Astrocyte of the hippocampus (primary cell): ENCODE measurements at places on chromosomes 1 and 21.

- no peak for DNase-seq
Observed at GRCh38 chr1:100710906-100711682, 8.4 kb upstream of the VCAM1 start.

DNA sequence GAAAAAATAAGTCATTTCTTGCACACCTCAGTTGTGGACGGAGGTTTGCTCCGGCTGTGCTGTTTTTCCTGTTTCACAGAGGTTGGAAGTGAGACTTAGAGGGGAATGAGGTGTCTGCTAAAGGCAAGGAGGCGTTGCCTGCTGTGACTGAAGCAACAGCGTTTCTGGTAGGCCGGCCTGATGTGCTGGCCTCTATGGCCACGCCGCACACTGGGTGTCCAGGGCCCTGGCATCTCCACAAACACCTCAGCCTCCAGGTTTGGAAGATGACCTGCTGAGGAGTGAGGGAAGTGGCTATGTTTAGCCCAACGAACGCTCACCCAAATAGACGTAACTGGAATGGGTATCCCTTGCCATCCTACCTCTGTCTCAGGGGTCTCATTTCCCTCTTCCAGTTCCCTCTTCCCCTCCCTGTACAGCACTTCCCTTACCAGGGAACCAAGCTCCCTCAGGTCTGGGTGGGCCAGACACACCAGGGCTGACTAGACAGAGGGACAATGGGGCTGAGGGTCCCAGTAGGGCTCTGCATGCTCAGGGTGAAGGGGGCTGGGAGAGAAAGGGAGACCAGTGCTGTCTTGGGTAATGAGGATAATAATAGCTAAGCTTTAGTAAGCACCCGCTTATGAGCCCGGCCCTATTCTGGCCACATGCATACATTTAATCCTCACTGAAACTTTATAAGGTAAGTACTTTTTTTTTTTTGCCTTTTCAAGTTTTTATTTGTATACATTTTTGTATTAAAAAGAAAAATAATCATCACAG is 11.9 kb downstream of the CACNA1S start:
- DNase-seq, result no peak

DNA sequence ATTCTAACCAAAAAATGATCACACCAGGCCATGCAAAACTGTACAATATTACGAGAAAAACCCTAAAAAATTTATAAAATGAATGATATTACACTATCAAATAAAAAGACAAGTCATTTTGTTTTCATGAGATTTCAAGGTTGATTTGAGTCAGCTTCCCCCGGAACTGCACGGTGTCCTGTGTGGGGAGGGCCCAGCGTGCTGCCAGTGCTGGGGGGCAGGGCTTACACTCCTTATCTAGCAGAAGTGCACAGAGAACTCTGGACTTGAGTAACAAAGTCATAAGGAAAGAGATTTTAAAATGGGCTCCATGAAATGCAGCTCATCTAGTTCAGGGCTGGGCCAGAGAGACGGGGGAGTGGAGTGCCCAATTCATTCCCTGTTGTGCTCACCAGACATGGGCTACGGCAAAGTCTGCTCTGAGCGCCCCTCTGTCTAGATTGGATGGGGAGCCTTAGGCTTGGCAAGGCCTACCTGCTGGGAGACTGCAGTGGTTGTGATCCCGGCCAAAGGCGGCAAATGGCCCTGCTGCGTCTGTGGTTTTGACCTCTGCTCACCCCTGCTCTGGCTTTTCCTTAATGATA is 50.1 kb downstream of the COQ8A start:
- no peak for DNase-seq

DNA sequence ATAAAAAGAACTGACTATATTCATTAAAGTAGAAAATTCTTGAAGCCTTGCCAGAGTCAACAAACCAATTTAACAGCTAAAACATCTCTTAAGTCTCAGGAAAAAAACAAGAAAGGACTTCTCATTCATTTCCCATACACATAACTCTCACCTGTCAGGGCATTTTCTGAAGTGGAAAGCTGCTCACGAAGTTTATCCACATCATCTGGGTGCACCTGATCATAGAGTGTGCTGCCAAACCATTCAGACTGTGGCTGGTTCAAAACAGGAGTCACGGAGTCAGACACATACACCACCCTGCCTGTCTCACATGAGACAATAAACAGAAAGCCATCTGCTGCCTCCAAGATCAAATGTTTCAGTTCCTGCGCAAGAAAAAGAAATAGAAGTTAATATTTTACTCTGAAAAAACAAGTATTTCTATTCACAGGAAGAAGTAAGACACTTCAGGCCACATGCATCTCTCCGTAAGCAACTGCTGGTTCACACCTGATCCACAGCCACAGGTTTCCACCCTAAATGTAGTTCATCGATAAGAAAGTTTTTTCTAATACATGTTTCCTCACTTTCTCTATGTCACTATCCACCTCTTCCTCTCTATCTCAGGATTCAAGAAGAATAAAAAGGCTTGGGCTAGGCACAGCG is 28.2 kb upstream of the CTSK start:
- DNase-seq, result peak; percentile 30

DNA sequence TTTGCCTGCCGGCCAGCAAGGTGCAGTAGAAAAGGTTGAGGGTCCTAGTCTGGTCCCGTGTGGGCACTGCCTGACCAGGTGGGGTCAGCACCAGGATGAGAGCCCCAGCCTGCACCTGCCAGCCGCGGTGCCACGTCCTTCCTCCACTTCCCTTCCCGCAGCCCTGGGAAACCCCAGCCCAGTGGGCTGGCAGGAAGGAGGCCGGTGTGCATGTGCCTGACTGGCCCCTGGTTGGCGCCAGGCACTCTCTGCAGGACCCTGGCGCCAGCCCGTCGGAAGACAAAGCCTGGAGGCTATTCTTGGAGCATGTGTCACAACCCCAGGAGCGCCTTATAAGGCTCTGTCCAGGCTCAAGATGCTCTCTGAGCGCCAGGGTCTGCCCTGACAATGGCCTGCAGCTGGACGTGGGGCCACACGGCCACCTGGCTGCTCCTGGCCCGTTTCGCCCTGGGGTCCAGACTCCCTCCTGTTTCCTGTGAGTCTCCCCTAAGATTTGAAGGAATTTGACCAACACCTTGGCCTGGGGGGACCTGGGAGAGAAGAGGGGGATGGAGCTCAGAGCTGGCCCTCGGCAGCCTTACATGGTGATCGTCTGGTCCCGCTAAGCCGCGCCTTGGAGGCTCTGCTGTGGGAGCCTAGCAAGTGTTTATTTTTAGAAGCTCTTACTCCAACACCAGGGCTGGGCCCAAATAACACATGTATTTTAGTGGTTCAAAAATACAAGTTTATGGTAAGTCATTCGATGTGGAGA is 31.9 kb upstream of the POFUT2 start:
- peak; percentile 66 for DNase-seq

- no peak for DNase-seq
Observed at GRCh38 chr1:200263203-200263602, 146.6 kb downstream of the ZNF281 start.

DNA sequence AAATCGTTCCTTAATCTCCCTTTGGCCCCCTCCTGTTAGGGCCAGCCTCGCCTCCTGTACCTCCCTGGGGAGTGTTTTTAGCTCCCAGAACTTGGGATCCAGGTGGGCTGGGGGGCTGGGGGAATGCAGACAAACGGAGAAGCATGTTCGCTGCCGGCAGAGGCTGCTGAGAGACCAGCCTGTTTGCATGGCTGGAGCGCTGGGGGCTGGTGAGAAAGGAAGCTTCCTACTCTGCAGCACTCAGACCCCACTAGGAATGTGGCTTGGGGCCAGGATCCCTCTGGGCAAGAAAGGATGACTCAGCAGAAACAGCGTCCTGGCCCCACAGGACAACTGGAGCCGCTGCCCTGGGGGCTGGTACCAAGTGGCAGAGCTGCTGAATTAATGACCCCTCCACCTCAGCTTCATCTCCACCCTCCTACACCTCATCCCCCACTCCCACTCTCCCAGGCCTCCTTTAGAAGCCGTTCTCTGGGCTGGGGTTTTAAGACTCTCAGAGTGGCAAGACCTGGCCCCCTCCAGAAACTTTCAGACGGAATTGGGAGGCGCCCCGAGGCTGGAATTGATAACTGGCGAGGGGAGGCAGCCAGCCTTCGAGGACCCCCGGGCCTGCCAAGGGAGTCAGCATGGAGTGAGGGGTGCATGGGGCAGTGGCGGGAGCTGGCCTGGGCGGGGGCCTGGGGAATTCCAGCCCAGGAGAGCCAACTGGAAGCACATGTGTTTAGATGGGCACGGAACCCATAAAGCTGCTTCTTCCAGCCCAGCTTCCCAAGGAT is 28.5 kb upstream of the EPS8L3 start:
- DNase-seq, result peak; percentile 98

- no peak for DNase-seq
Observed at GRCh38 chr1:53511323-53511932, 52.2 kb downstream of the DMRTB1 start.

DNA sequence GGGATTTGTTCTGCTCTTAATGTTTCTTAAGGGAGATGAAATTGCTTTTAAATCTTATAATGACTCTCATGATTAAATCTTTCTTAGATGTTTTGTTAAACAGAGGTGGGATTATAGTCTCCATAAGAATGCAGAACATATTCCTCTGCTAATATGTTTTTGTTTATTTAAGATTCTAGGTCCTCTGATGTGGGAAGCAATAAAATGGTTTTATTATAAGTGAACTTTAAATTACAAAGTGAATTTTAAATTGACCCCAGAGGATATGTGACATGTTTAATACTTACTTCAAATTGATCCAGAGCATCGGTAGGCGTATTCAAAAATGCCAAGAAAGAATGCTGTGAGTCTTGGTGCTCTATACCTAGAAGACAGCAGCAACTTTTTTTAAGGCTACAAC is 129.4 kb downstream of the COQ8A start:
- no peak for DNase-seq

DNA sequence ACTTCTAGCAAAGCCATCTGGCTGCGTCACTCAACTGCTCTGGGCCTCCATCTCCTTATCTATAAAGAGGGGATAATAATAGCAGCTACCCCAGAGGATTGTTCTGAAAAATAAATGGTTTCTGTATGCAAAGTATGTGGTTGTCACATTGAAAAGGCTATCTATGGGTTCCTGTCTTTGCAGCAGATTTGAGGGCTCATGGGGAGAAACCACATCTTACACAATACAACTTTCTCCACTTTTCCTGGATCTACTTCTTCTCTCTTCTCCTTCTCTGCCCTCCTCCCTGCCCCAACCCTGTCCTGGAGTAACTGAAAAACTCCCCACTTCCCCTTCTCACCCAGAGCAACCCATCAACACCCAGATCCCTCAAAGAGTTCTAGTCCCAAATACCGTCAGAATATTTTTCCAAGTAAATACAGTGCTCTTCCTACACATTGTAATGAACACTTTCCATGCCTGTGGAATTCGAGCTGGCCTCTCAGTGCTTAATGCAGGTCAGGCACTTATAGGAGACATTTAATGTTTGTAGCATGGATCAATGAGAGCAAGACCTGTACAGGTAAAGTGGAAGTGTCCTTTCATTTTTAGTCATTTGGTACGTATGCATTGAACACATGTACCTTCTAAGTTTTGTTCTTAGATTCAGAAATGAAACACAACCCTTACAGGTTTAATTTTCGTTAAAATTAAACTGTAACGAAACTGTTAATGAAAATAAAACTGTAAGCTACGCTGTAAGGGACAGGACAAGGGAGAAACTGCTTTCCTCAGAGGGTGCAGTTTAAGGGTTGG is 131.9 kb downstream of the AK5 start:
- DNase-seq, result peak; percentile 3
